ENCODE measurements at places on chromosomes 4 and X. TPM values are rescaled to one million over a fixed set of nuclear protein-coding genes. Genes with fewer than 3 reads are reported as not detected.

Gene ZMAT1
- 6.5 TPM for total RNA-seq

Gene TENT5D
- not detected for total RNA-seq

DNA sequence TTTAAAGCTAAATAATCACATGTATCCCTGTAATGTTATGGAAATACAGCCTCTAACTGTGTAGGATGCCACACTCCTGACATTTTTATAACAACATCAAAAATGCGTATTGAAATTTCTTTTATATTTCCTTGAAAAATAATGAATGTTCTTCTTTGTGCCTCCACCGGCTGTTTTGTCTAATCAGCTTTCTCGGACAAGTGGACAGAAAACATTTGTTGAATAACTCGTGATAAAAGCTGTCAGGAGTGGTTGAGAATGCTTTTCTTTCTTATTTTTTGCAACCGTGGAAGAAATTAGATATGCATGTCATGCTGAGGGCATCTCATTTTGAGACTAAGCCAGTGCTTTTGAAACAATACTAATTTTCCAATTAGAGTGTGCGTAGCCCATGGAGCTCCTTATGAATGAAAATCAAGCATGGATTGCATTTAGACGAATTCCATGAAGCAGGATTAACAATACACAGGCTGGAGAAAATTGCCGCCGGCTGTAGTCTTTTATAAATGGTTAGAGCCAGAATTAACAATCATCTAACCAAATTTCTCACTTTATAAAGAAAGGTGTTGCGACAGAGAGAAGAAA lies 614.5 kb upstream of the LCORL start:
- no peak for DNase-seq

Gene RAB9B
- 0.40 TPM for total RNA-seq

Gene AFF2
- 1.8 TPM for total RNA-seq

GRCh38 chrX:16970977-16971376 lies 24.5 kb downstream of the REPS2 start:
- DNase-seq, result no peak

DNA sequence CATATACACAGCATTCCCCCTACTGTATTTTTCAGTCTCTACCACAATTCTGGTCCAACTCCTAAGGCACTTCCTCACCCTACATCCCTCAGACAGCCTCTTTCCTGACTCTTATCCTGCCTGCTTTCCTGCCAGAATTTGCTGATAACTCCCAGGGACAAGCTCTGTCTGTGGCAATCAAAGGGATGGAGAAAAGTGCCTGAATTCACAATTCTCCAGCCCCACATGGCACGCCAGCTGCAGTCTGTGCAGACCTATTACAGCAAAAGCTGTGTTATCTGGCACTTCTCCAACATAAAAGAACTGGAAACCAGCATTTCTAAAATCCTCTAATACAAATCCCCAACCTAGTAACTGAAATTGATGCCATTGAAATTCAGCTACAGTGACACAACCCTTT lies 404.8 kb downstream of the KLHL13 start:
- DNase-seq, result no peak

Gene GUCY1B1
- total RNA-seq, result 0.29 TPM

Gene TMPRSS11D
- not detected for total RNA-seq

- no peak for DNase-seq
These were observed 51.7 kb downstream of the SHROOM3 start for GRCh38 chr4:76486588-76487276.

DNA sequence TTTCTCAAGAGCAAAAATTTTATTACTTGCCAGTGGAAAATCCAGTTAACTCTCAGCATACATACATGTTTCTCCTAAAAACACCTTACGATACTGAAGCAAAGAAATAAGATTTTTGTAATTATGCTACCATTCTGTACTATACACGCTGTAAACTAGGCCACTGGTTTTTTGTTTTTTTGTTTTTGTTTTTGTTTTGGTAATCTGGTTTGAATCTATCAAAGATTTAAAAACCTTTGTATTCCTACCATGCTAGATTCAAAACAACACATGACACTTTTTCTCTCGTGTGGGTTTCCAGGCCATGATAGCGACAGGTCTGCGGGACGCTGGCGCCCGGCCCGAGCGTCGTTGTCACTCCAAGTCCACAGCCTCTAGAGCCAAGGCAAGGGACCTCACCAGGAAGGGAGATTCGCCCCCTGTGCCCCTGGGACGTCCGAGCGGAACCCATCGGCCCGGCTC lies 723 bp downstream of the TMEM192 start:
- no peak for DNase-seq

GRCh38 chrX:137915466-137915865 lies 349.5 kb downstream of the ZIC3 start:
- DNase-seq, result no peak

DNA sequence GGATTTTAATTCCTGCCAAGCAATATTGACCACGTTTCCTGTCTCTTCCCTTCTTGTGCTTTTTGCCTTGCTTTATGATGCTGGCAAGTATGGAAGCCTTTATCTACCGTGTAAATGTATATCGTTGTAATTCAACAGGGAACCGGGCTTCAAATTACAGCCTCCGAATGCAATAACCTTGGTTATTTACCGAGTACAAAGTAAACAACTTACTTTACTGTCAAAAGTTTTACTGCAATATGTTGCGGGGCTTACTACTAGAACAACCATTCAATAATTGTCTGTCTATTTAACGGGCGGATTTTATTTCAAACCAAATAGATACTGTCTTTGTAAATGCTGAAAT lies 73.1 kb downstream of the PALLD start:
- DNase-seq, result no peak

- DNase-seq, result no peak
These were observed 11.2 kb upstream of the RNF175 start for GRCh38 chr4:153771046-153771445.

DNA sequence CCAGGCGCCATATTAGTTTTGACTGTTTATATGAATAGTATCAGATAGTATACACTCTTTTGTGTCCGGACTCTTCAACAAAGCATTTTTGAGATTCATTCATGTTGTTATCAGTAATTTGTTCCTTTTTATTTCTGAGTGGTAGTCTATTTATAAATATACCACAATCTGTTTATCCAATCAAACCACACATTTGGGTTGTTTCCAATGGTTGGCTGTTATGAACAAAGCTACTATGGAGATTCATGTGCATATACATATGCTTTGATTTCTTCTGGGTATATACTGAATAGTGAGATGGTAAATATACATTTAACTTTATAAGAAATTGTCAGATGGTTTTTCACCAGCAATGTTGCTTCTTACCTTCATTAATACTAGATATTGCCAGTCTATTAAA lies 36.8 kb upstream of the TAPT1 start:
- no peak for DNase-seq

DNA sequence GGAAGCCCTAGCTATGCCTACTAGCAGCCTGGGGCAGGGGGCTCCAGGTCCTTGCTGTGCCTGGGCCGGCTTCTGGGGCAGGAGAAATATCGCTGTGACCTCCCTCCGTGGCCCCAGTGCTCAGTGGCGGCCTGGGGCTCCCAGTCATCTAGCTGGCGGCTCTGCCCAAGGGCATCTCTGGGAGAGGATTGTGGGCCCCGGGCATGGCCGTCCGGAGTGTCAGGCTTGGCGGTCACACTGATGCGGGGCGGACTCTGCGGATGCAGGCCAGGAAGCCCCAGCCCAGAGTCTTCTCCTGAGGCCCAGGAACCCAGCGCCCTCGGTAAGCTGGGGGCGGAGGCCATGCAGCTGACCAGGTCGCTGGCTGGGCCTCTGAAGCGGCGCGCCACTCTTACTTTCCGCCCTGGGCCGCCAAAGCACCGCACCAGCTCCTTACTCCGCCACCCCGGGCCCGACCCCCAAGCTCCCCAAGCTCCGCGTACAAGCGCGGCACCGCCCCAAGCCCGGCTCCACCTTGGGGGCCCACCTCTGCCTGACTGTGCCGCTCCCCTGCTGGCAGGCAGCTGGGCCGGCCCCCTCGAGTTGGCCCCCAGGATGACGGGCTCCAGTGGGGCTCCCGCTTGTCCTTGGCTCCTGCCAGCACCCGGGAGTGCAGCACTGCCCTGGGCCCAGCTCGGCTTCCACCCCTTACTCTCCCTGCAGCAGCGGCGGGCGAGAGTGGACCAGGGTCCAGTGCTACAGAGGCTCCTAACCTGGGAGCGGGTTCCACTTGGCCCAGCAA lies 720.0 kb downstream of the PCDH18 start:
- DNase-seq, result no peak

All from activated CD4-positive, alpha-beta T cell treated with anti-CD3 and anti-CD28 coated beads, Interleukin-2, amount 10 ng/mL, durations not matched to agents 7 days and 5 days (primary cell).